ENCODE measurements at places on chromosomes 2 and 18.

- no peak for DNase-seq
Observed at GRCh38 chr2:64904413-64905329, 84.5 kb upstream of the SLC1A4 start.

DNA sequence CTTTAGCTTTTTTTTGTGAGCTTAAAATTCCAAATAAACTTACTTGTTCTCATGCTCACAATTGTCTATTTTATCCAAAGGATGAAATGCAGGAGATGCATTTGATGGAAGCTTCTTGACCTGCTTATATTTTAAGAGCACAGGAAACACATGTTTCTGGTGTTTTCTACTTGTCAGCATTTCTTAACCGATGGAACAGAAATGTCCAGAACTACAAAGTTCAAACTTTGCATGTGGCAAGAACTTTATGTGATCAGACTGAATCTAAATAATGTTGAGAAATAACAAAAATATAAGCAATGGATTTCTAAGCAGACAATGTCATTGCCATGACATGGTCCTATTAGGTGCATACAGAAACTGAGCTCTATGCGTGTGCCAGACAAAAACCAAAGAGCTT is 9.9 kb upstream of the CTLA4 start:
- DNase-seq, result no peak

- no peak for DNase-seq
Observed at GRCh38 chr2:127079358-127079920, 27.5 kb downstream of the BIN1 start.

DNA sequence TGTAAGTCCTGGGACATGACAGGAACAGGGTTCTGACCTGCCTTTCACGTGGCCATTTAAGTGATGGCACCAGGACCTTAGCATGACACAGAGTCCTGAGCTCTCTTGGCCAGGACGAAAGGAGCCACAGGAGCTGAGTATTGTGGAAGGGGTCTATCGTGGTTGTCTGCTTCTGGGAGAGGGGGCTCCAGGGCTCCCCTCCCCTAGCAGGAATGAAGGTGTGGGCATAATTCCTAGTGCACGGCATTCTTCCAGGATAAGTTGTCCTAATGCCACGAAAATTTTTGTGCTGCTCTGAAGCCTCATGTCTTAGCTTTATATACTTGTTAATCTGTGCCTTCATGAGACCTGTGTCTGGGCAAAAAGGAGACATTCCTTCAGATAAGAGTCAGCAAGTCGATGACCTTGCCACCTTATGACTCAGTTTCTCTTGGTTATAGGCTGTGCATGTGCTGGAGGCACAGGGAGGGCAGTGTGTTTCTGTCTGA is 17.1 kb downstream of the GATA6 start:
- no peak for DNase-seq

All from stimulated activated CD4-positive, alpha-beta T cell treated with anti-CD3 and anti-CD28 coated beads, TNF-alpha, amount 100 ng/mL, for 1 hour (primary cell).